ENCODE measurements at places on chromosomes 11 and 22.

DNA sequence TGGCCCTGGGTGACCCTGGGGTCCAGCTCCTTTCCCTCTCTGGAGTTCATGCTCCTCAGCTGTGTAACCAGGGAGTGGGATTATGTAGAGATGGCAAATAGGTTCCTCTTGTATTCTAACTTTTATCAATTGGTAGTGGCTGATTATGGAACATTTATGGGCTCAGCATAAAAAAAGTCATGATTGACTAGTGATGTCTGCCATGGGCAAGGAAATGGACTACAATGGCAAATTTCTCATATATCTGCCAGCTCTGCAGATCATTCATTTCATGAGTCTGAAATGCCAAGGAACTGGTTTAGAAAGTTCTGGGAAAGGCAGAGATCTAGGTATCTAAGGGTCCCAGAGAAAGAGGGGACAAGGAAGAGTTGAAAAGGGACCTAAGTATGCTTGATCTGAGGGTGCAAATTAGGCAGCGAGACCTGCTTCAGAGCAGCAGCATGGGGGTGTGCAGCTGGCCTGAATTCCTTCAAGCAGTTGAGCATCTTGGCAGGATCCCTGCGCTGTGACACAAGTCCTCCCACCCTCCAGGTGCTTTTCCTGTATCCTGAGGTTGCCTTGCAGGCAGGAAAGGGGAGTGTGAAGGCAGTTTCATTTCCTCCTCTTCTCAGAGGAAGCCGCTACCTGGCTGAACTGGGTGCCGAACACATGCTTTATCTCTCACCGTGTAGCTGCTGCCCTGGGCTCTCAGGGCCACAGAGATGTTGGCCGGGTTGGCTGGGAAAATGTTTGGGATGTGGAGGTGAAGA, 10.4 kb downstream of the SLC15A3 start:
- no peak for DNase-seq

- DNase-seq = no peak
These were observed 47.1 kb upstream of the MICAL2 start for GRCh38 chr11:12063251-12063650.

DNA sequence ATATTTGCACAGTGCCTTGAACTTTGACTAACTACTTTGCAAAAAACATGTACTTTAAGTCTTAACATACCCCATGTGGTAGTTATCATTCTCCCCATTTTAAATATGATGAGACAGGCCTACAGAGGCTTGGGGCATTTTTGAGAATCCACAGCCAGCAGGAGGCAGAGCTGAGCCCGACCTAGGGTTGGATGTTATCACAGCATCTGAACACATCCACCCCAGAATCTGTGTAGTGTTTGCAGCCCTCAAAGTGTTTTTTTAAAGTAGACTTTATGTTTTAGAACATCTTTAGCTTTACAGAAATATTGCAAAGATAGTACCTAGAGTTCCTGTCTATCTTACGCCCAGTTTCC, 17.6 kb downstream of the OTOG start:
- no peak for DNase-seq

DNA sequence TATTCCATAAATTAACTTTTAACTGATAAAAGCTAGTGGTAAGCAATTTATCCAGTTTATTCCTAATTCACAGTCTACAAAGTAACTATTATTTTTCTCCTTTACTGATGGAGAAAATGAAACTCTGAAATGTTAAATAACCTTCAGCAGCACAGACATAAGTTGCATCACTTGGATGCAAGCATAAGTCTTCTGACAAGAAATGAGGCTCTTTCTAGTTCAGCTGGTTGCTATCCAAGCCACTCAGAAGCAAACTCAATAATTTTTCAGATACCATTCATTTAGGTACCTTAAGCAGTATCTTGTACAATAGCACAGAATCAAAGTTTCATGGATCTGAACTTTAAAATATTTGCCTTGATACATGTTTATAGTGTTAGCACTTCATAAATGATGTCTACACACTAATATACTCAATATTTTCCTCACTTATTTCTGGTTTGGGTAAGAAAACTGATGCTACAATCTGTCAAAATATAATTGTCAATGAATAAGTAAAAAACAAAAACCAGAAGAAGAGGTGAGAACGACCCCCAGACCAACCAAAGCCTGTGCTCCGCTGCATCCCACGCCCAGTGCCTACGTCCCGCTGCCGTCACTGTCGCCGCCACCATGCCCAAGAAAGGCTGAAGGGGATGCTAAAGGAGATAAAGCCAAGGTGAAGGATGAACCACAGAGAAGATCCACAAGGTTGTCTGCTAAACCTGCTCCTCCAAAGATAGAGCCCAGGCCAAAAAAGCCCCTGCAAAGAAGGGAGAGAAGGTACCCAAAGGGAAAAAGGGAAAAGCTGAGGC, 18.1 kb downstream of the FAM168A start:
- DNase-seq = no peak

- DNase-seq = no peak
These were observed 39.5 kb downstream of the COPB1 start for GRCh38 chr11:14460147-14460546.

GRCh38 chr11:122173587-122173986, 57.6 kb upstream of the BLID start:
- no peak for DNase-seq

- DNase-seq = peak; percentile 7
These were observed 1.5 kb downstream of the MAFF start for GRCh38 chr22:38203090-38203810.

GRCh38 chr11:31620434-31620833, 110.9 kb downstream of the ELP4 start:
- no peak for DNase-seq

GRCh38 chr22:18909556-18909955, 3.4 kb downstream of the DGCR6 start:
- DNase-seq = no peak

DNA sequence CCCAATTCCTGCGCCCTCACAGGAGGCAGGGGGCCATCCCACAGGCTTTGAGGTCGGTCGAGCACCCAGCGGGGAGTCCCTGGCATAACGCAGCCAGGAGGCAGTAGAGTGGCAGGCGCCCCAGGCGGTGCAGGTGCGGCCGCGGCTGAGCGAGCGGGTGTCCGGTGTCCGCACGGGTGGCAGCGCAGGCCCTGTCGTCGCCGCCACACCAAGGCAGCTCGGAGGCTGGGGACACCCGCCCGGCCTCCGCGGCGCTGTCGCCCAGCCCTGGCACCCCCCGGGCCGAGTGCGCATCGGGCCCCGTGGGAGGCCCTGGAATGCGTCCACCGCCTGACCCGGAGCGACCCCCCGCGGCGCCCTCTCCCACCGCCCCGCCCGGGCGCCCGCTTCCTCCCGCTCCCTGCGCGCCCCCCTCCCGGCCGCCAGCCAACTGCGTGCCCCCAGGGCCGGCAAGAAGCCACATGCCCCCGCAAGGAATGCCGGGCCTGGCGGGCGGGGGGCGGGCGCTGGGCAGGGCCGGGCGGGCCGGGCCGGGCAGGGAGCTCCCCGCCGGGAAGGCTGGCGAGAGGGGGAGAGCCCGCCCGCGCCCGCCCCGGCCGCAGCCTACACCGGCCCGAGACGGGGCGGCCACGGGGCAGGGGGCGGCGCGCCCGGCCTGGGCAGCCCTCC, 33.9 kb downstream of the PRDM11 start:
- peak; percentile 53 for DNase-seq

GRCh38 chr11:125312391-125312790, 147.8 kb downstream of the PKNOX2 start:
- no peak for DNase-seq
